ENCODE measurements at places on chromosomes 5 and 9. TPM values are rescaled to one million over a fixed set of nuclear protein-coding genes. Genes with fewer than 3 reads are reported as not detected.
A peak's percentile ranks its signal among the peaks of the same experiment; 100 is the strongest.

Gene SPATA9
- polyA plus RNA-seq: 0.66 TPM

DNA sequence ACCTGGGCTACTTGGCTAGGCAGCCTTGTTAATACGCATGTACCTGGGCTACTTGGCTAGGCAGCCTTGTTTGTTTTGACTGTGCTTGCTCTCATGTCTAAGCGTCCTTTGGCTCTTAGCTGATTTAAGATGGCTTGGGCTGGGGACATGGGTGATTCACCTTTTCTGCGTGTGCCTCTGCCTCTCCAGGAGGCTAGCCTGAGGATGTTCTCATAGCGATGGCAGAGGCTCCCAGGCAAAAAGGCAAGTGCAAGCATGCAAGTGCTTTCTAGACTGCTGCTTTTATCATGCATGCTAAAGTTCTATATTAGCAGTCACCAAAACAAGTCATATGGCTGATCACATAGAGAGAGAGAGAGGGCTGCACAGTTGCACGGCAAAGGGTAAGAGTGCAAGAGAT is 300.5 kb downstream of the IRX1 start:
- H3K27ac ChIP-seq: no peak overlapping the region
- H3K4me1 ChIP-seq: no peaks in the 10 kb centered on the region
- no peaks in the 10 kb centered on the region for H3K36me3 ChIP-seq
- no peak overlapping the region for H3K4me3 ChIP-seq

- H3K4me3 ChIP-seq: no peak overlapping the region
- no peaks in the 10 kb centered on the region for H3K36me3 ChIP-seq
- H3K4me1 ChIP-seq: no peaks in the 10 kb centered on the region
- DNase-seq: peak; percentile 4
- H3K27ac ChIP-seq: no peak overlapping the region
These were observed 23.2 kb downstream of the FGD3 start for GRCh38 chr9:92970467-92970923.

Gene ELOVL7
- not detected for polyA plus RNA-seq

Gene FOXD4L3
- not detected for polyA plus RNA-seq

DNA sequence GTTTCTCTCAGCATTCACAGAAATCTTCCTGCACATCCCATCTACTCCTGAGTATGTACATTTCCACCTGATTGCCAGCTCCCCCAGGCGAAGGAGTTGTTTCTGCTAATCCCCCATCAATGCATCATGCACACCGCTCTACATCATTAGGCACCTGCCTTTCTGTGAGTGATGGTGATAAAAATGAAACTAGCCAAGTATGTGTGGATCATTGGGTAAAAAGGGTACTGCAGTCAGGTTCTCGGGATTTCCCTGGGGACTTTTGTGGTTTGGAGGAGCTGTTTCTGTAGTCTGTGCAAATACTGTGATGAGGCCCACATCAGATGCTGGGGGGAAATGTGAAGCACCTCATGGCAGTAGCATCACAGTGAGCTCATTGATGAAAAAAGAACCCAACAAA is 30.4 kb downstream of the CAMK4 start:
- H3K27me3 ChIP-seq: no peaks in the 10 kb centered on the region
- H3K4me1 ChIP-seq: no peaks in the 10 kb centered on the region
- DNase-seq: peak; percentile 40
- no peak overlapping the region for H3K27ac ChIP-seq

Gene LCN10
- not detected for polyA plus RNA-seq

DNA sequence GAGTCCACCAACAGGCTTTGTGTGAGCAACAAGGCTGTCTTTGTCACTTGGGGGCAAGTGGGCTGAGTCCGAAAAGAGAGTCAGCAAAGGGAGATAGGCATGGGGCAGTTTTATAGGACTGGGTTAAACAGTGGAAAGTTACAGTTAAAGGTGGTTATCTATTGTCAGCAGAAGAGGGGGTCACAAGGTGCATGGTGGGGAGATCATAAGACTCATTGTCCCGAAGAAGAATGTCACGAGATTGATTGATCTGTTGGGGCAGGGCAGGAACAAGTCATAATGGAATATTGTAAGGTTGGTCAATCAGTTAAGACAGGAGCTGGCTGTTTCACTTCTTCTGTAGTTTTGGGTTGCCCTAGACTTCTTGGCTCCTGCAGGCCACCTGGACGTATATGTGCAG is 7.6 kb upstream of the HMGCS1 start:
- no peaks in the 10 kb centered on the region for H3K27me3 ChIP-seq
- H3K27ac ChIP-seq: no peak overlapping the region
- no peak for DNase-seq
- H3K4me3 ChIP-seq: no peak overlapping the region
- H3K36me3 ChIP-seq: no peaks in the 10 kb centered on the region

Gene FGF1
- 8.5 TPM for polyA plus RNA-seq

- H3K4me1 ChIP-seq: peaks cover 12% of the 10 kb centered on the region
- H3K36me3 ChIP-seq: no peaks in the 10 kb centered on the region
- H3K27ac ChIP-seq: no peak overlapping the region
- no peak overlapping the region for H3K4me3 ChIP-seq
These were observed 6.2 kb downstream of the OR2S2 start for GRCh38 chr9:35951736-35952135.

- H3K4me1 ChIP-seq: no peaks in the 10 kb centered on the region
- no peaks in the 10 kb centered on the region for H3K36me3 ChIP-seq
- H3K27me3 ChIP-seq: no peaks in the 10 kb centered on the region
These were observed 339.6 kb upstream of the KIF2A start for GRCh38 chr5:61966296-61966955.

GRCh38 chr5:68170826-68171558 is 44.6 kb upstream of the PIK3R1 start:
- H3K36me3 ChIP-seq: no peaks in the 10 kb centered on the region
- no peak overlapping the region for H3K27ac ChIP-seq
- H3K27me3 ChIP-seq: peaks cover 1% of the 10 kb centered on the region
- peak; percentile 11 for DNase-seq
- peak overlapping the region; percentile 14 for H3K4me3 ChIP-seq

- H3K27ac ChIP-seq: no peak overlapping the region
- no peak for DNase-seq
- H3K4me1 ChIP-seq: no peaks in the 10 kb centered on the region
- H3K4me3 ChIP-seq: no peak overlapping the region
- H3K27me3 ChIP-seq: peaks cover 2% of the 10 kb centered on the region
- H3K36me3 ChIP-seq: no peaks in the 10 kb centered on the region
These were observed 6.0 kb upstream of the ZDHHC11 start for GRCh38 chr5:856531-857425.

- no peak overlapping the region for H3K27ac ChIP-seq
- H3K4me1 ChIP-seq: peaks cover 3% of the 10 kb centered on the region
- no peak for DNase-seq
- no peaks in the 10 kb centered on the region for H3K27me3 ChIP-seq
These were observed 16.4 kb upstream of the ZNF474 start for GRCh38 chr5:122112733-122113558.

DNA sequence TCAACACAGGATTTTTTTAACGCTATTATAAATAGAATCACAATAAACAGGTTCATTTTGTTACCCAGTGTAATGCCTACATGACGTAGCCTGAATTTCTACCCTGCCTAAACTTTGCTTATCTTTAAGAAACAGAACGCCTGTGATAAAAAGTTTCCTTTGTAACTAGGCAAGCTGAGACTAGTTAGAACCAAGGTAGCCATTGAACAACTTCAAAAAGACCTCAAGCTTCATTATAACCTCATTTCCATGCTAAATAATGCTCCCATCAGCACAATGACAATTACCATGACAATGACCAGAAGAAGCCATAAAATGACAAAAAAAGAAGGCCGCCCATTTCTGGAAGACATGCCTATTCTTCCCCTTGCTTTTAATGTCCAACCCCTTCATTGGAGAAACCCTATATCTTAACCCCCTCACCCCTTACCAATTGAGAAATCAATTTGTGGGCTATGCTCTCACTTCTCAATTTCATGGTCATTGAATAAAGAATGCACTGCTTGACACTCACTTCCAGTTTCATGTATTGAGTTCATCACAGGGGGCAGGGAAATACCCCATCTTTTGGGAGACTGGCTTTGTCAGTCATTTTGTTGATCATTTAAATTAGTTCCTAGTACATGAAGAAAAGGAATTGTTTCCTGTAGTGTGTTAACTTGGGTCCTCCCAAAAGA is 276.8 kb downstream of the MCTP1 start:
- no peak overlapping the region for H3K27ac ChIP-seq
- H3K4me1 ChIP-seq: no peaks in the 10 kb centered on the region
- no peak for DNase-seq
- H3K4me3 ChIP-seq: no peak overlapping the region

- H3K27ac ChIP-seq: no peak overlapping the region
These were observed 24.3 kb upstream of the KCNV2 start for GRCh38 chr9:2693056-2693455.

Gene ORM1
- polyA plus RNA-seq: not detected

DNA sequence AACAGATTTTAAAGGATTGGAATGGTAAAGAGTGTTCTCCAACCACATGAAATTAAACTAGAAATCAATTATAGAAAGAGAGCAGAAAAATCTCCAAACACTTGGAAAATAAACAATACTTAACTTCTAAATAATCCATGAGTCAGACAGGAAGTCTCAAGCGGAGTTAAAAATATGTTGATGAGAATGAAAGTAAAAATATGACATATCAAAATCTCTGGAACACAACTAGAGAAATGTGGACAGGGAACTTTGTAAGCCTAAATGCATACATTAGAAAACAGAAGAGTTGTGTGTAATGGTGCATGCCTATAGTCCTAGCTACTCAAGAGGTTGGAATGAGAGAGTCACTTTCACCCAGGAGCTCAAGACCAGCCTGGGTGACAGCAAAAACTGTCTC is 47.9 kb upstream of the ZNF618 start:
- H3K27ac ChIP-seq: no peak overlapping the region
- H3K4me1 ChIP-seq: no peaks in the 10 kb centered on the region
- peaks cover 6% of the 10 kb centered on the region for H3K27me3 ChIP-seq
- H3K4me3 ChIP-seq: no peak overlapping the region
- DNase-seq: peak; percentile 8

DNA sequence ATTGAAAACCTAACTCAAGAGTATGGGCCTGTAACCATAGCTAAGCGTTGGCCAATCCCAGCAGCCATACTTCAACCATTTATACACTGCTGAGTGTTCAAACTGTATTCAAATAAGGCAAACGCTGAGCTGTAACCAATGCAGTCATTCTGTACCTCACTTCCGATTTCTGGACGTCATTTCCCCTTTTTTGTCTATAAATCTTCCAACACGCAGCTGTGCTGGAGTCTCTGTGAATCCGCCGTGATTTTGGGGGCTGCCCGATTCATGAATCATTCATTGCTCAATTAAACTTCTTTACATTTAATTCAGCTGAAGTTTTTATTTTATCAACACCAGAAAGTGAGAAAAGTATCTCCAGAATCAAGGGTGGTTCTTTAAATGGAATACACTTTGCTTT is 31.7 kb downstream of the MTX3 start:
- no peaks in the 10 kb centered on the region for H3K27me3 ChIP-seq
- H3K36me3 ChIP-seq: no peaks in the 10 kb centered on the region
- no peak for DNase-seq
- H3K4me1 ChIP-seq: peaks cover 19% of the 10 kb centered on the region
- no peak overlapping the region for H3K27ac ChIP-seq

DNA sequence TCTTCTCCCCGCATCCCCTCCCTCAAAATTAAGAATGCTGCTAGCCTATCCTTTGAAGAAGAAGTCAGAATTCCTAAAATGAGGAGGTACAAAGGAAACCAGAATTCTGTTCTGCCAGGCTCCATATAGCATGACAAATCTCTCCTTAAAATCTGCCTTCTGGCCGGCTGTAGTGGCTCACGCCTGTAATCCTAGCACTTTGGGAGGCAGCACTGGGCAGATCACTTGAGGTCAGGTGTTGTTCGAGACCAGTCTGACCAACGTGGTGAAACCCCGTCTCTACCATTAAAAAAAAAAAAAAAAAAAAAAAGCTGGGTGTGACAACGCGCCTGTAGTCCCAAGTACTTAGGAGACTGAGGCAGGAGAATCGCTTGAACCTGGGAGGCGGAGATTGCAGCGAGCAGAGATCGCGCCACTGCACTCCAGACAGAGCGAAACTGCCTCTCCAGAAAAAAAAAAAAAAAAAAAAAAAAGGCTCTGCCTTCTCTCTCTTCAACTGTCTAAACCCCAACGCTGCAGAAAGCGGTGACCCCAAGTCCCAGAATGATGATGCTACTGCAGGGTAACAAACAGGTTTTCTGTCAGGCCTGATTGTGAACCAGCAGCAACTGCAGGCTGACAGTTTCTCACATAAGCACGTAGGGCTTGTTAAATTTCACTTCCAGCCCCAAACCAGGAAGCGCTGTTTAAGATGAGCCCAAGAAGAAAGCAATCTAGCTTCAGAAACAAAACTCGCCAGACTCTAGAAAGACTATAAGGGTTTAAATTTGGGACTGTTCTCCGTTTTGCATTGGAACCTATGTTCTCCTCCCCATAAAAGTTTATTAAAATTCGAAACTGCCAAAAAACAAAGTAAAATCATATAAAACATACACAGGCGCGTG is 963 bp upstream of the CAST start:
- H3K36me3 ChIP-seq: no peaks in the 10 kb centered on the region
- H3K27ac ChIP-seq: peak overlapping the region; percentile 90
- DNase-seq: peak; percentile 61
- H3K27me3 ChIP-seq: no peaks in the 10 kb centered on the region
- H3K4me1 ChIP-seq: peaks cover 5% of the 10 kb centered on the region
- H3K4me3 ChIP-seq: peak overlapping the region; percentile 92

DNA sequence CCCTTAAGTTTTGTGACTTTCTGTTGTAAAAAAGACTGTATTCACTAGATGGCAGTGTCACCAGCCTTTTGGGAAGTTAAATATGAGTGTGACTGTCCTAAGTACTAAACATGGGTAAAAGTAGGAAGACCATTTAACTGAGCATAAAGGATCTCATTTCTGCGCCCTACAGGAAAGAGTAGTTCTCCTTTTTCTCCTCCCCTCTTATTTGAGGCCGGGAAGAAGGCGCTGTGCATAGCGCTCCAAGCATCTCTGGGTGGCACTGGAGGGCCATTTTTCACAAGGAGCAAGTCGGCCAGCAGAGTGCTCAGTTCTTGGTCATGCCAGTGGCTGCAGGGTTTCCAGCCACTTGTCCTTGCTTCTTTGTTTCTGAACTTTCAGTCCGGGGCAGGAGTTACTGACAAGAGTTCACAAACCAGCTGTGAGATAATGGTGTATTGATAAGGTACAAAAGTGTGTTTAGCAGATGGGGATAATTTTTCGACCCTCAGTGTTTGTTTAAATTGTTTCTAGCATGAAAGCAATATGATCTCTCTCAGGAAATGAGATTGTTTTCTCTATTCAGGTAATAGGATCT is 227.6 kb upstream of the DMRT1 start:
- no peaks in the 10 kb centered on the region for H3K36me3 ChIP-seq
- no peak overlapping the region for H3K4me3 ChIP-seq
- H3K4me1 ChIP-seq: peaks cover 3% of the 10 kb centered on the region
- no peaks in the 10 kb centered on the region for H3K27me3 ChIP-seq
- peak; percentile 91 for DNase-seq
- H3K27ac ChIP-seq: no peak overlapping the region

Measured in IMR-90 (cell line).